ENCODE measurements at places on chromosomes 4 and X. TPM values are rescaled to one million over a fixed set of nuclear protein-coding genes. Genes with fewer than 3 reads are reported as not detected.

The XK gene
- 0.63 TPM for total RNA-seq

DNA sequence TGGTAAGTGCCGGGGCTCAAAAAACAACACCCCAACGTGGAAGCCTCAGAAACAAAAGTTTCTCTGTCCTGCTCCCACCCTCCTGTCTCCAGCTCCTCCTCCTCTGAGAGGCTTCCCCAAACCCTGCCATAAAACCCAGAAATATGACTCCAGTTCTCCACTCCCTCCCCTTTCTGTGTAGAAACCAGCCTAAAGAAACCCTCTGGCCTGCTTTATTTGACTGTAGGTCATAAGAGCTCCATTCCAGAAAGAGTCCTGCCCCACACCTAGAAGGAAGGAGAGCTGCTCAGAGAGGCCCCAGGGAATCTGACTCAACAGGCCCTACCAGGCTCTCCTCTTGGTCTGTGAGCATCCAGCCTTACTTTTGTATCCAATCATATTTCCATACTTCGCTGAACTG is 872 bp upstream of the S100P start:
- DNase-seq = no peak

GRCh38 chr4:182766857-182767250 is 150.3 kb downstream of the DCTD start:
- DNase-seq = no peak

The TRIM61 gene
- not detected for total RNA-seq

DNA sequence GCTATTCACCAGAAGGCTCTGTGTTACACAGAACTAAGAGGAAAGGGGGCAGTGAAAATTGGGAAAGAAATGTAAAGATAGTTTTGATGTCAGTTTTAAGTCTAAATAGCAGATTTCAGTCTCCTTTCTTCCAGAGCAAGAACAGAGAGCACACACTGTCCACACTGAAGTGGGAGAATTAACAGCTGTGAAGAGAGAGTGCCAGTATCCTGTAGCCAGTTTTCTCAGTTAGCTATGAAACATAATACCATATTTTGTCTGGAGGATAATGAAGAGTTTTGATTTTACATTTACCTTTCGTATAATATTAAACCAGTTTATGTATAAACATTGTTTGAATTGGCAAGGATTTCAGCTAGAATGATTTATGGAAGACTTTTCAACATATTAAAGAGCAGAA is 35.1 kb downstream of the FBXO8 start:
- DNase-seq = no peak

The ATP8A1 gene
- total RNA-seq = 4.3 TPM

The NMU gene
- total RNA-seq = 8.2 TPM

GRCh38 chrX:2523911-2524310 is 23.1 kb upstream of the DHRSX start:
- no peak for DNase-seq

The ART3 gene
- total RNA-seq = not detected

- no peak for DNase-seq
Observed at GRCh38 chr4:147769386-147769785, 37.5 kb downstream of the ARHGAP10 start.

DNA sequence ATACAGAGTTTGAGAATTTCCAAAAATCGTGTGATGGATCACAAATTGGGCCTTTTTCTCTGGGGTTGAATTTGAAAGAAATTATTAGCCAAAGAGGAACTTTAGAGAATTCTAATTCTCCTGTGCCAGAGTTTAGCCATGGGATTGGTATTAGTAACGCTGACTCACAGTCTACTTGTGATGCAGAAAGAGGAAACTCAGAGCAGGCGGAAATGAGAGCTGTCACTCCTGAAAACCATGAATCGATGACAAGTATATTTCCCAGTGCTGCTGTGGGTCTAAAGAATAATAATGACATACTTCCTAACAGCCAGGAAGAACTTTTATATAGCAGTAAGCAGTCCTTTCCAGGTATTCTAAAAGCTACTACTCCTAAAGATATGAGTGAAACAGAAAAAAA is 64.9 kb downstream of the N4BP2 start:
- peak; percentile 44 for DNase-seq

DNA sequence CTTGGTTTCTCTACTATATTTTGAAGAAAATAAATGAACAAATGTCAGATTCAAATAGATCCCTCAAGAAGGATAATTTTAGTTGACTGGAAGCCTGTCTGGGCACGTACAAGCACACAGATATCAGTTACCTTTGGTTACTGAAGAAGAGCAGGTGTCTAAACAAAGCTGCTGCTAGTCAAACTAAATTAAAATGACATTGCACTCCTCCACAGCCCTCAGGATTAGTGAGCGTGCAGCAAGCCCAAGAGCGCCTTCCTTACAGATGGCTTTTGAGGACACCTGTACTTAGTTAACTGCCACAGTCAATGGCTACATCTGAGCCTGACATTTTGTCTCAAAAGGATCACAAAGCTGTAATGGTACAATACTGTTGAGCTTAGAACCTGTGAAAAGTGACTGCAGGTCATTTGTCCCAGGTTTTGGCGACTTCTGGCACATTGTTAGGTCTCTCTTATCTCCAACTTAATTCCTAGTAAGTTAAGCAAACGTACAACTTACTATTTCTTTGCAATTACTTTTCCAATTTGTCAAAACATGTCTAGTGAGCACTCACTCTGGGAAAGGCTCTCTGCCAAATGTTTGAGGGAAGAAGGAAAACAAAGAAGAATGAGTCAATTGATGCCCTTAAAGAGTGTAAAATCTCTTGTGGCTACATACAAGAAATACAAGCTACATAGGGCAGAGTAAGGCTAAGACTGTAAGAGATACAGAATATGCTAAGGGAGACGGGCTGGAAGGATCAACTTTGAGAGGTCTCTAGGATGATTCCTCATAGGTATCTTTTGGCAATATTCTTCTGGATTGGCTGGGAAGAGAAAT is 25.6 kb upstream of the DAPP1 start:
- DNase-seq = no peak

DNA sequence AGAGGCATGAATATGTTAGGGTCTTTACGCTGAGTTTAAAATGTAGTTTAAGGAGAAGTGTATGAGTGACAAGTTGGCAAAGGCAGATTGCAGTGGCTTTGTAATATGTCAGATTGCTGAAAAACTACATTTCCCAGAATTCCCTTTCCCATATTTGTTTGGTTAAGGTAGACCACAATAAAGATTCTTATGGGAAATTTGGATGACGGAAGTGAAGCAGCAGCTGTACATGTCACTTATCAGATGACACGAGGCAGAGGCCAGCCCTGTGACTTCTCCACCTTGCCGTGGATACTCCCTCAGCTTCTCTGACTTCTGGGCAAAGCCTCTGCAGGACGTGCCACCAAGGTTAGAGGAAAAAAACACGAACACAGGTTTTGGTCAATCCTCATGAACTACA is 229.7 kb upstream of the DKK2 start:
- DNase-seq = no peak

The MSANTD1 gene
- 0.14 TPM for total RNA-seq

The USP51 gene
- total RNA-seq = 0.80 TPM

DNA sequence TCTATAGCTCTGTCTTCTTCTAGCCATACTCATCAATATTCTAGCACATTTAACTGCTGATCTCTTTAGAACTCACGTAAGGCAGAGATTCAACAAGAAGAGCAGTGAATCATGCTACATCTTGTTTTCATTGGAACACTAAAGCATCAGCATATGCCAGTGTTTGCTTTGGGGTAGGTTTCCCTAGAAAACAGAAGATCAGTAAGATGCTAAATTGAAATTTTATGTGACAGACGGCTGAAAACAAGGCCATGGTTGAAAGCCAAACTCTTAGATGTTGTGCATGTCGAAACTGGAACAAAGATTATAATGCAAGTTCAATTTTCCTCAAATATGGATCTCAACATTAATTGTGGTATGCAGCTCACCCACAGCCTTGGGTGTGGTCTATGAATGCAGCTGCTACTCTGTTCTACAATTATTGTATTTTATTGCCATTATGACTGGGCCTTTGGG is 107.6 kb downstream of the PDLIM5 start:
- no peak for DNase-seq

GRCh38 chrX:15191830-15192229 is 78.1 kb downstream of the ASB9 start:
- no peak for DNase-seq

DNA sequence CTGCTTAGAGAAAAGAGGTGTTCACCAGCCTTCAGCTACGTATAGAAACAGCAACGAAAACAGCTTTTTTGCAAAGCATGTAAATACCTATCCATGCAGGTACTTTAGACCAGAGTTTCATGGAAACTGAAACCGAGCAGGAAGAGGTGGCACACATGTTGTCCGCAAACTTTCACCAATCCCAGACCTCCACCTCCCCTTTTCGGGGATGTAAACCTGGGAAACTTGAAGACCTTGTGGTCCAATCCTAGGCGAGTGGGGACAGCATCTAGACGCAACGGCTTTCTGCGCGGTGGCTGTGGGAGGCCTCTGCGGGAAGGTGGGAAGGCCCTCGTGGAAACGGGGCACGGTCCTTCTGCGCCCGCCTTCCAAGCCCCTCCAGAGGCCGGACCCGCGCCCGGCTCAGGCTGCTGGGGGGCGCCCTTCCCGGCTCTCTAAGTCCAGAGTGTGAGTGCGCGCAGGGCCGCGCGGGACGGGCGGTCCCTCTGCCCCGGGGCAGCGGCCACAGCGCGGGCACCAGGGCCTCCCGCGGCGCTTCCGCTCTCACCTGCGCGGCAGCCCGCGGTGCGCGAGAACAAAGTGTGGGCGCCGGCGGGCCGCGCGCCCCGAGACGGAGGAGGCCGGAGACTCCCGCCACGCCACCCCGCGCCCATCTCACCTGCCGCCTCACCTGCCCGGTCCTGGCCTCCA is 830 bp upstream of the SHROOM2 start:
- DNase-seq = no peak
